ENCODE measurements at places on chromosomes 4 and X.

- DNase-seq: no peak
Observed at GRCh38 chr4:84857296-84857695, 109.2 kb downstream of the WDFY3 start.

GRCh38 chr4:53055716-53056403 lies 193.7 kb downstream of the RASL11B start:
- no peak for DNase-seq

- no peak for DNase-seq
Observed at GRCh38 chr4:38174801-38175200, 214.6 kb downstream of the PTTG2 start.

GRCh38 chr4:62670514-62670913 lies 1470.4 kb downstream of the ADGRL3 start:
- no peak for DNase-seq

Measured in activated CD4-positive, alpha-beta T cell treated with anti-CD3 and anti-CD28 coated beads for 24 hours (primary cell).